H1 (cell line): ENCODE measurements at places on chromosomes 6 and 20. TPM values are rescaled to one million over a fixed set of nuclear protein-coding genes. Genes with fewer than 3 reads are reported as not detected.

GRCh38 chr20:50246367-50247195 is 56.0 kb downstream of the CEBPB start:
- no peak for DNase-seq

The SLC26A8 gene
- total RNA-seq, result 0.56 and 1.1 TPM in 2 replicates

The GMEB2 gene
- total RNA-seq, result 12.9 and 14.2 TPM in 2 replicates

The TAP2 gene
- total RNA-seq, result 24.3 and 27.2 TPM in 2 replicates

GRCh38 chr6:91031581-91031980 is 444.7 kb upstream of the MAP3K7 start:
- DNase-seq, result no peak

- DNase-seq, result no peak
These were observed 28.8 kb upstream of the HIVEP1 start for GRCh38 chr6:11983306-11983705.

The TMC2 gene
- not detected in 2 replicates for total RNA-seq

The TAGAP gene
- total RNA-seq, result not detected in 2 replicates

DNA sequence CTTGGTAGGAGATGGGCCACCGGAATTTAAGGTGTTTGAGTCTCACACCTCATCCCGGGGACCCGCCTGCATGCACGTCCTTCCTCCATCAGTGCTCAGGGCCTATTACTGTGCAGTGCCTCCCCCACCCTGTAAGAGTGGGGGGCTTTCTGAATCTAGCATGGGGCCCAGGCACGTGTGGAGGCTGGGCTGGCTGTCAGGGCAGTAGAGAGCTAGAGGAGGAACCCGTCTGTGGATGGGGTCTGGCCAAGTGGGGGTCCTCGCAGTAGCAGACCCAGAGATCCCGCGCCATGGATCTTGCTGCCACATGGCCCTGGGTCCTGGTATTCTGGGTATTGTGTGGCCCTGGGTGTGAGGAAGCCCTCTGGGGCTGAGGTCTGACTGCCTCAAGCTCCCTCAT is 42.9 kb downstream of the SRC start:
- DNase-seq, result no peak

The MAD2L1BP gene
- 34.1 and 35.5 TPM in 2 replicates for total RNA-seq

DNA sequence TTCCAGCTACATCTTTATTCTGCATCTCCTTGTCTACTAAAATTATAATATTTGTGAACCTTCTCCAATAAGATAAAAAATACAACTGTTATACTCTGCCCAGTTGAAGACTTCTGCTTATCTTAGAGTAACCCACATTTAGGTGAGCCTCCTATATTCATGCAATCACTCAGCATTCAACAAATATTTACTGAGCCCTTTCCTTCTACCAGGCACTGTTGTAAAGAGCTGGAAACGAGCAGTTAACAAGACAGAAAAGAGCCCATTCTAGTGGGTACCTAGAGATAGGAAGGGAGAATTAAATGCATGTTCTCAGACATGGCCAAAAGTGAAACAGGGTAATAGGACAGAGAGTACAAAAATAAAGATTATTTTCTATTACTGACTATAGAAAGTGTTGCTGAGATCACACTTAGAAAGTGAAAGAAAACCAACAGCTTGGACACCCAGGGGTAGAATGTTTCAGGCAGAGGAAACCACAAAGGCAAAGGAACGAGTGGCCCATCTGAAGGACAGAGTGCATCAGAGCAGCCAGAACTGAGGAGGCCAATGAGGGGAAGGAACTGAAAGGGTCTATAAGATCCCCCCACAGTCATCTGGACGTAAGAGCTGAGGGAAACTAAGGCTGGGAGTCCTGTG is 50.8 kb upstream of the SMLR1 start:
- no peak for DNase-seq

DNA sequence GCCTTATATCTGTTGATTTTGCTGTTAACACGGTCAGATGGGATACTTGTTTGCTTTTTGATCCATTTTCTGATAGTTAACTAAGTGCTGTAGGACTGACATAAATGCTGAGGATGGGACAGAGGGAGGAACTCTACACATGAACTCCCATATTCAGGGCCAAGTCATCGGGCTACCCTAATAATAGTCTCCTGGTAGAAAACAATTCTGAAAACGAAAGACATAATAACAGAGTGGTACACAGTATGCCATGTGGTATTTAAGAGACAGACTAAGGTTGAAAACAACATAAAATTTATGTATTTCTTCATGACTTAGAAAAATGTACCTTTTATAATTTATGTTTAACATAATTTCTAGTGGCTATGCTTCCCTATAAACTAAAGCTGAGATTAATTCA is 12.0 kb downstream of the ID4 start:
- DNase-seq, result no peak
